ENCODE measurements at places on chromosomes 2 and 18.

GRCh38 chr18:46458472-46458871 is 198.5 kb downstream of the LOXHD1 start:
- no peak for DNase-seq

- DNase-seq: no peak
These were observed 18.1 kb upstream of the CYP26B1 start for GRCh38 chr2:72165792-72166191.

- DNase-seq: no peak
These were observed 21.4 kb upstream of the MLPH start for GRCh38 chr2:237465515-237466148.

GRCh38 chr18:58714259-58714658 is 43.0 kb downstream of the MALT1 start:
- no peak for DNase-seq

DNA sequence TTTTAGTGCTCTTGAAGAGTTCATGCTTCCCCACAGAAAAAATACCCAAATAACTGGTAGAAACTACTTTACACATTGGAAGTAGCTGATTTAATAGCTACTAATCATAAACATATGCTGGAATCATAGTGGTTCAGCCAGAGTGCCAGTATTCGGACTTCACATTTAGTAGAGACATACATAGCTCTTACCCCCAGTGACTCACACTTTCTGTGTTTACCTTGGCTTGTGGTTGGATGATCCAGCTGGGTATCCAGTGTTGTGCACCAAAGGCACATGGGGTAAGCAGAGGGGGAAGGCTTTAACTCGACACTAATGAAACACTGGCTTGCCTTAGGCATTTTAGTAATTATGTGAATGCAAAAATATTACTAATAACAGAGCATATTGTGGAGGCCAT is 18.1 kb downstream of the ARHGAP28 start:
- no peak for DNase-seq

DNA sequence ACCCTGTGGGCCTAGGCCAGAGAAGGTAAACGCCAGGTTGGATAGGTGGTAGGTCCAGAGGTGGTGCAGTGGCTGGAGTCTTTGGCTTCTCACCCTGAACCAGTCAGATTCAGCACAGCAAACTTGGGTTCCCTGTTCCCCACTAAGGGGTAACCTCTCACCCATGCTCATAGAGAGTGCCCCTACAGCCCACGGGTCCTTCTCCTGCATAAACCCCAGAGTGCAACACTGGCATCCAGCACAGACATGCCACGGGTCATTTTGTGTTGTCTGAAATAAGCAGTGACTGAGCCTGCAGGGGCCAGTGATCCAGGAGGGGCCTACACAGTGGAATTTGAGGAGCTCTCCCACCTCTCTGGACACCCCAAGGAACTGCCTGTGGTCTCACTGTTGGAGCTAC is 40.5 kb upstream of the ATP6V1B1 start:
- no peak for DNase-seq

DNA sequence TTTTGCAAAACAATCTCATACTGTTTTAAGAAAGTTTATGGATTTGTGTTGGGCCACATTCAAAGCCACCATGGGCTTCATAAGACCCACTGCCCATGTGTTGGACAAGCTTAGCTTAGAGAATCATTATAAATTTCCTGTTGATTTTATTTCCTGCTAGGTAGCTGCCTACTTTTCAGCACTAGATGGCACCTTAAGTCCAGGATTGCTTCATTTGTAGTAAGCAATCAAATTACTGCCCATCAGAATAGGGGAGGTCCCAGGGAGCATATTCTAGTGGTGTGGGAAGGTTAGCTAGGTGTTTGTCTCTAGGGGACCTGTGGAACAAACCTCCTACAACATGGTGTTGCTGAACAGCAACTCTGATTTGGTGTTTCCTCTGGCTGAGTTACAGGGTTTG is 11.0 kb upstream of the DCDC2C start:
- no peak for DNase-seq

DNA sequence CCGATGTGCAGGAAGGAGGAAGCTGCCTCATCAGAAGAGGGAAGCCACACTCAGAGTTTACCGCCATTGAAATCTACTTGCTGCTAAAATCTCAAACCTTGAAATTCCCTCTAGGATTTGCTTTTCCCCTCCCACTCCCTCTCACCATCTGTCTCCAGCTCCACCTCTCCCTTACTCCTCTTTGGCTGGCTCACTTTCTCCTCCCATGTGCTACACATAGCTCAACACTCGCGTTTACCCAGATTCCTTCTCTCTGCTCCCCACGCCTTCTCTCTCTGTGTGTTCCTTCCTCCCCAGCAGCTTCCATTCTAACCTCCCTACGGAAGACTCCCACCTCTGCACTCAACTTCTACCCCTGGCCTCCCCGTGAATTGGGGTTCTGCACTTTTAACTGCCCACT is 143.1 kb downstream of the DNER start:
- DNase-seq: no peak

- peak; percentile 76 for DNase-seq
These were observed 155.2 kb downstream of the SH3BP4 start for GRCh38 chr2:235106874-235107639.

DNA sequence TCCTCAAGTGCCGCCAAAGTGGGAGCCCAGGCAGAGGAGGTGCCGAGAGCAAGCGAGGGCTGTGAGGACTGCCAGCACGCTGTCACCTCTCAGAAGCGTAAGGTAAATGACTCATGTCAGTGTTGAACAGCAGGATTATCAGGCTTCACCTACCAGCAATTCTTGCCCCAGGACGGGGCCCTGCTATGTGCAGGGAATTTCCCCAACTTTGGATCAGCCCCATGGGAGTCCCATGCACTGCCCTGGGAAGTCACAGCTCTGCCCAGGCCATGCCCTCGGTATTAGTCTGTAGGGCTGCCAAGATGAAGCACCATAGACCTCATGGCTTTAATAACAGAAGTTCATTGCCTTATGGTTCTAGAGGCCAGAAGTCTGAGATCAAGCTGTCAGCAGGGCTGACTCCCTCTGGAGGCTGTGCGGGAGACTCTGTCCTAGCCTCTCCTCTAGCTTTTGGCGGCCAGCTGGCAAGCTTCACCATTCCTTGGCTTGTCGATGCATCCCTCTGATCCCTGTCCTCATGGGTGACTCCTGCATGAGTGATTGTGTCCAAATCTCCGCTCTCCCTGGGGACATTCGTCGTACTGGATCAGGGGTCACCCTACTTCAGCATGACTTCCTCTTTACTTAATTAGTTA is 55.9 kb downstream of the TRPM8 start:
- no peak for DNase-seq

DNA sequence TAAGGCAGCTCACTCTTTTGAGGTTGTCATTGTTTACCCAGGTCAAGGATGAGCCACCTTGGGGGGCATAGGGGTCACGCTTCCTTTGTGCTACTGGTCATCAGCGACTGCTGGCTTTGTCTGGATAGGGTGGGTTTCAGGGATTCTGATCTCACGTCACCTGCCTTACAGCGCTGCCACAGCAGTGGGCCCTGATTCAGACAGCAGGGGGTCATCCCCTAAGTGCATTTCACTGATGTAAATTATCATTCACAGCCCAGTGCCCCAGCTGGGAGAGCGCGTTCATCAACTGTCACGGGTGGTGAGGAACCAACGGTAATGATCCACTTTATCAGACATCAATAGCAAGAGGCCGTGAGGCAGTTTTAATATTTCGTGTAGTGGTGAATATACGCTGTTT is 291.2 kb downstream of the NEDD4L start:
- peak; percentile 58 for DNase-seq

DNA sequence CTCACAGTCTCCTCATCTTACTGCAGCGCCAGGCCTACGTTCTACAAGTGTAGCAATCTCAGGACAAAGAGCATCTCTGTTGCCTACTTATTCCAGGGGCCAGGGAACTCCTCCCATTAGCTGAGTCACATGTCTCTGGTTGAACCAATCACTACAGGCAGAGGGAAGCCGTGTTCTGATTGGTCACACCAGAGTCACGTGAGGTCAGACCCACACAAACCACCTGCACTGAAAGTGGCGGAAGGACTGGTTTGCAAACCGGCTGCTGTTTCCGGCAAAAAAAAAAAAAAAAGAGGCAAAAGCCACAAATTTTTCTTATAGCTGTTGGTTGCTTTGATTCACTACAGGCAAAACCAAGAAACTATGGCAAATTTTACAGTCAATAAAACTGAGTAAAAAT is 21.9 kb upstream of the USP14 start:
- DNase-seq: no peak

- no peak for DNase-seq
These were observed 111.7 kb downstream of the BCL2 start for GRCh38 chr18:63207835-63208234.

DNA sequence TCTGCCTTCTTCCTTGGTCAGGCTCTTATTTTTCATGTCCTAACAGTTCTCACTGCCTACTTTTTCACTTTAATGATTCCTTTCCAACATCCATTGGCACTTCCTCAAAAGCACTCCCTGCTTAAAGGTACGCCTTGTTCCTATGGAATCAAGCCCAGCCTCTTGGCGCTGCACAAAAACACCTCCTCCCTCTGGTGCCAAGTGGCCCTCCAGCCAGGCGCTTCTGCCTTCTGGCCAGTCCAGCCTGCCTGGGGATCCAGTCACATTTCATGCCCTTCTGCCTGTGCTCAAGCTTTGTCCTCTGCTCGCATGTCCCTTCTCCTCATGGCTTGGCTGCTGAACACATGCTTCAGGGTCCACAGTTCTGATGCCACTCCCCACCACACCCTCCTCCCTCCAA is 6.3 kb downstream of the TPRKB start:
- DNase-seq: no peak

- peak; percentile 76 for DNase-seq
These were observed 61.5 kb upstream of the KLF7 start for GRCh38 chr2:207227062-207227748.

DNA sequence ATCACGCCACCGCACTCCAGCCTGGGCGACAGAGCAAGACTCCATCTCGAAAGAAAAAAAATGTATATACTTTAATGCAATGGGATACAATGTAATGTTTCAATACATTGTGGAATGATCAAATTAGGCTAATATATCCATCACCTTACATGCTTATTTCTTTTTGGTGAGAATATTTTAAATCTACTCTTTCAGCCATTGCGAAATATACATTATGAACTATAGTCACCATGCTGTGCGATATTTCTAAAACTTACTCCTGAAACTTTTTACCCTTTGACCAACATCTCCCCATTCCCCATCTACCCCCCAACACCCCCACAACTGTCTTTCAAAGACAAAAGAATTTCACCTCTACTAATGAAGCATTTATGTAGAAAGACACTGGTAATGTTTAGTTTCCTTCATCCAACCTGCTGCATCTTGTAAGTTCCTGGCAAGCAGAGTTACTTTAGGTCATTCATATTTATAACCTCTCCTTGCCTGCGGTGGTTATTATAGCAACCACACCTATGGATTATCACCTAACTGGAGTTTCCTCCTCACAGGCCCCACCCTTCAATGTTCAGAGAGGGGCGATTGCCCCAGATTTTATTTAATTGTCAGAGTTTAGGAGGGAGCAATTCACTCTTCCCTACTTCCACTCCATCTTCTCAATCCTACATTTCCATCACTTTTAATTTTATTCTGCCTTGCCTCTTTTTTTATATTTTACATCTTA is 1.2 kb upstream of the ME2 start:
- no peak for DNase-seq

DNA sequence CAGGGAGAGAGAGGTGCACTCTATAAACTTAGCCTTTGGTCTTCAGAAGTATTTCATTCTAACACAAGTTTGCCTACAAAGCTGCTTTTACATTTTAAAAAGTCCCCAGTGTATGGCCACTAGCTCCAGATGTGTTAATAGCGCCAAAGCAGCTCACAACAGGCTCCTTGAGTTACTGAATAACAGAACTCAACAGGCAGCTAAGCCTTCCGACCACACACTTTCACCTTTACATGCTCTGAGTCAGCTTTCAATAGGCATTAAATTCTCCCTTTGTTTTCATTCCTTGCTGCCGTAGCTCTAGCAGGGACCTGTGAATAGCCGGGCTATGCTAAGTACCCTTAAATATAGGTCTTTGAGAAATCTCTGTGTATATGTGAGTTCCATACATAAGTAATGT is 262.8 kb upstream of the PARD3B start:
- DNase-seq: no peak

- peak; percentile 7 for DNase-seq
These were observed 49.3 kb downstream of the CIB4 start for GRCh38 chr2:26591619-26592505.

DNA sequence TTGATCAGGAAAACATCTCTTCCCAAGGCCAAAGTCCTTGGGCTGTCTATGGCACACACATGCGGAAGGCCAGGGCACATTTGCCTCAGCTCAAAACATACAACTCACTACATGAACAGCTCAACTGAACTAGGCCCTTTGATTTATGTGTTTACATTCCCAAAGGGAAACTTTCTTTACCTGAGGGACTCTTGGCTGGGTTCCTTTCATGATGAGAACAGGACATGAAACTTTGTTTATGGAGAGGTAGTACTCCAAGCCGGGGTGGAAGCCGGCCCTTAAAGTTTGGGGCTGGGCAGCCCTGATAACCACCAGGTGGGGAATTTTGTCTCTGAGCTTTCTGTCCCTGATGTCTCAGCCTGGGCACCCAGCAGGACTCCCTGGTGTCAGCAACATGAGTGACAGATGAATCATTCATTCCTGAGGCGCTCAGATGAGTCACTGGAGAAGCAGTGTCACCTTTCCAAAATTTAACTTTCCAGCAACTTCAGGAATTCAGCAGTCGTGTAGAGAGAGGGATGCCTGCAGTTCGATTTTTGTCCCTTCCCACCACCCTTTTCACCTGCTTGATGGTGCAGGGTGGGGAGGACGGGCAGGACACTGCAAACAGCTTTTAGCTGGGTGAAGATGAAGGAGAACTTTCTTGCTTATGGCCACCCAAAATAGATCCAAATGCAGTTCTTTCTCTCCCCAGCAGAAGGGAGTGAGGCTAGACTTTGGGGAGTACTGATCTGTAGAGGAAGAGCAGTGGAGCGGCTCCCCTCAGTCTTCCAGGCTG is 331.6 kb downstream of the DYSF start:
- DNase-seq: no peak

DNA sequence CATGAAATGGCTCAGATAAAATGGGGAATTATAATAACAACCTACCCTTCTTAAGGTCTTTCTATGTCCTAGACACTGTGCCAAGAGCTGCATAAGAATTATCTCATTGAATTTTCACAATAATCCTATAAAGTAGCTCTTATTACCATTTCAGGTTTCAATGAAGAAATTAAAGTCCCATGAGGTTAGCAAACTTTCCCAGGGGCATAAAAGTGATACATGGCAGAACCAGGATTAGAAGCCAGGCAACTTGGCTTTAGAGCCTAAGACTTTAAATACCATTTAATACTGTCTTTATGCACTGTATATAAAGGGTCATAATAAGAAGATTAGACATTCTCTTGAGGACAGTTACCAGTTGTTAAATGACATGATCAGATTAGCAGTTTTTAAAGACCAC is 130.1 kb downstream of the GCA start:
- no peak for DNase-seq

DNA sequence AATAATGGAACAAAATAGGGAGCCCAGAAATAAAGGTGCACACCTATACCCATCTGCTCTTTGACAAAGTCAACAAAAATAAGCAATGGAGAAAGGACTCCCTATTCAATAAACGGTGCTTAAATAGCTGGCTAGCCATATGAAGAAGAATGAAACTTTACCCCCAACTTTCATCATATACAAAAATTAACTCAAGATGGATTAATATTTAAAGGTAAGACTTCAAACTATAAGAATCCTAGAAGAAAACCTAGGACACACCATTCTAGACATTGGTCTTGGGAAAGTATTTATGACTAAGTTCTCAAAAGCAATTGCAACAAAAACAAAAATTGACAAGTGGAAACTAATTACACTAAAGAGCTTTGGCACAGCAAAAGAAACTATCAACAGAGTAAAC is 139.1 kb downstream of the DNAH7 start:
- DNase-seq: no peak
